ENCODE measurements at places on chromosomes 16 and 17.

DNA sequence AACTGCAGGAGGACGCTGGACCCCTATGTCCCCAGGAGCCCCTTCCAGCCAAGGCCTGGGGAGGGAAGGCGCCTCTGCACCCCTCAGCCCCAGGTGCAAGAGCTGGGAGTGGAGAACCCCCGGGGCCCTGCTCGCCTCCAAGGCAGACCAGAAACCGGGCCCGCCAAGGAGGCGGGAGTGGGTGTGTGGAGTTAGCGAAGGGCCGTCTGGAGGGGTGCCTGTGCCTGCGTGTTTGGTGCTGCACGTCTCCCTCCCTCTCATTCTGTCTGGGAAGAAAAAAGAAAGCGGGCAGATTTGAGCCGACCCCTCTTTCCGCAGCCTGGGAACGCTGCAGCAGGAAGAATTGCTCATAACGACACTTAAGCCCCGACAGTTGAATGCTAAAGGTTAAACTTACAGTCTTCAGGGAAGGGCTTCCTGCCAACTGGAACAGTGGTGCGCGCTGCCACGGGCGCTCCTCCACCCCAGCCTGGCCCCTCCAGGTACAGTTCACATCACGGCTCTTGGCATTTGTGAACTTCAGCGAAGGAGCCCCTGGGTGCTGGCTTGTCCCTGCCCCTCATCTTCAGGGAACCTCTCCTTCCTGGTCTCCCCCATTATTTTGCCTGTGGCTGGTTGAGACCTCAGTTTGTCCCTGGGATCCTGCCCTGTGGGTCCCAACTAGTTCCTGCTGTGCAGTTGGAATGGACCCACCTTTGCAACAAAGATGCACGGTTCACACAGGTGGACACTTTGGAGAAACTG, 19.2 kb upstream of the ZFHX3 start:
- DNase-seq: no peak

DNA sequence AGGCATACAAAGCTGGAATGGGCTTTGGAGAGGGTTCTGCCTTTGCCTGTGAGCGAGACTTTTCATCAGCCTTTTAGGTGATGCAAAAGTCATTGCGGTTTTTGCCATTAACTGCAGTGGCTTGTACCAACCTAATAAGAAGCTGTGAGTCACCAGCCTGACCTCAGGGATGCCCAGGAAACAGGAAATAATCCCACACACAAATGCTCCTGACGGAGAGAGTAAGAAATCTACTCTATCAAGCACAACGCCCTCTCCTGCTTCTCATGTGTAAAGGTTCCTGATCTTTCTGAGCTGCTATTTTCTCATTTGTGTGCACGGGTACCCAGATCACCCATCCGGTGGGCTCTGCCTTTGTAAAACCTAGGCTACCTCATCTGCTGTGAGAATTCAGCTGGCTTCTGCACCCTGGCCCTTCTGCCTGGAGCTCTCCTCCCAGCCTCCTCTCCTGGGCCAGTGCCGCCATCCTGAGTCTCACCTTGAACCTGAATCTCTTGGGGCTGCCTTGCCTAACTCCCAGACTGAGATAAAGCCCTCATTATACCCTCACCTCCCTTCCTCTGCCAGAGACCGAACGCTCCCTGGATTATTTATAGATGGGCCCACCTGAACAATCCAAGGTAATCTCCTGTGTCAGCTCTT, 299.7 kb downstream of the C16orf95 start:
- no peak for DNase-seq

GRCh38 chr16:9625122-9625521, 533.7 kb downstream of the HAPSTR1 start:
- no peak for DNase-seq

DNA sequence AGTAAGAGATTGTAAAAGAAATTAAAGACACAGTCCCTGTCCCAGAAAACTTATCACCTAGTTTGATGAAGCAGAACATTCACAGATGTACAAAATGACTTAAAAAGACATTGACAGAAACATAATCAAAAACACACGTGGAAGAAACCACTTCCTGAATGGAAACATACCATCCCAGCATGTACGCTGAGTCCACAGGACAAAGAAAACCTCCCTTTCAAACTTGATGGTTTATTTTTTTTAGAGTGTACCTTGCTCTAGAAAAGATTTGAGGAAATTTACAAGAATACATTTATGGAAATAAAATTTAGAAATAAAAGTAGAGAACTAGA, 140.9 kb downstream of the PMP22 start:
- DNase-seq: no peak

DNA sequence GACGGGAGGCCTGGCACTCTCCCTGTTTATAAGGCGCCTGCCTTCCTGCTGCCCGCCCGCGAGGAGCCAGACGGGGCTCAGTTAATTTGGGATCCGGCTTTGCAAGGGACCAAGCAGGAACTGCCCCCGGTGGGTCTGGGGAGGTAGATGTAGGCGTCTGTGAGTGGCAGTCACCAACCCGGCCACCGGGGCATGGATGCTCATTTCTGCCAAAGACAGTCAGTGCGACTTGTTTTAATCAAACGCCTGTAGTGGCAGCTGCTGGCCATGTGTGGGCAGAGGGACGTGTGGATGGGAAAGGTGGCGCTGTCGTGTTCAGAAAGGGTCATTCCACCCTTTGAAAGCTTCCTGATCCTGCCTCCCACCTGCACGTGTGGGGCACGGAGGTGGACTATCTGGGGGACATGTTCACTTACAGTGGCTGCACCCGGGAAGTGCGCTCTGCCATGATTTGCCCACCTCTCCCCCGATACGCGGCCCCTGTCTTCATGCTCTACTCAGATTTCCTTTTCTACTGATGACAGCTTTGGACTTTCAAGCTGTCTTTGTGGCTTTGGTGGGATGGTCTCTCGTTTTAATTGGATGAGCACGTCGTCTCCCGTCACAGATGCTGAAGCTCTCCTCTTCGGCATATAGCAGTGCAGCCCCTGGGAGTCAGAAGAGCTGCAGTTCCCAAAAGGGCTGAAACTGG, 60.3 kb upstream of the CIBAR2 start:
- DNase-seq: no peak

DNA sequence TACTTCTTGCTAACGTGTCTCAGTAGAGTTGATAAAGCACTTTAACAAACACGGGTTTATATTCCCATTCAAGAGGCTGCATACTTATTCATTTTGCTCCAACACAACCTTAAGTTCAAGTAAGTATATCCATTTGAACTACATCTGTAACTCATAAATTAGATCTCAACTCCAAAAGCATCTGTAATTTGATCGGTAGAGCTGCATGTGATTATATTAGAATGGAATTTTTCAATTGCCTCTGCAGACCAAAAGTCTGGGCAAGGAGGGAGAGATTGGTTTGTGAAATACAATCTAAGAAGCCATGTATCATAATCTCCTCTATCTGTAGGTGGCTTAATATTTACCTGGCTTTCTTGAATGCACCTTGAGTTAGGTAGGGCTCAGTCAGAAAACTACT, 371.0 kb downstream of the RBFOX1 start:
- no peak for DNase-seq

DNA sequence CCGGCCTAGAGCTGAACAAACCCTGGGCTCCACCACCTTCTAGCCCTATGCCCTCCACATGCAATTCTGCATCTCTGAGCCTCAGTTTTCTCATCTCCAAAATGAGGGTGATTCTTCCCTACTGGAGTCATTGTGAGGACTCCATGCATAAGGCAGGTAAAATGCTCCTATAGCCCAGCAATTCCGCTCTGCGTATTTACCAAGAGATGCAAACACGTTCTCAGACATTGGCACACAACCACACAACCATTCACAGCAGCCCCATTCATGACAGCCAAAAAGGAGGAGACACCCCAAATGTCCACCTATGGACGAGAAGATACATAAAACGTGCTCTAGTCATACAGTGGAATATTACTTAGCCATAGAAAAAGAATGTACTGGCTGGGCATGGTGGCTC, 3.9 kb upstream of the CASKIN1 start:
- DNase-seq: no peak

- DNase-seq: no peak
Measured at GRCh38 chr17:39277110-39277509, 51.4 kb upstream of the STAC2 start.

DNA sequence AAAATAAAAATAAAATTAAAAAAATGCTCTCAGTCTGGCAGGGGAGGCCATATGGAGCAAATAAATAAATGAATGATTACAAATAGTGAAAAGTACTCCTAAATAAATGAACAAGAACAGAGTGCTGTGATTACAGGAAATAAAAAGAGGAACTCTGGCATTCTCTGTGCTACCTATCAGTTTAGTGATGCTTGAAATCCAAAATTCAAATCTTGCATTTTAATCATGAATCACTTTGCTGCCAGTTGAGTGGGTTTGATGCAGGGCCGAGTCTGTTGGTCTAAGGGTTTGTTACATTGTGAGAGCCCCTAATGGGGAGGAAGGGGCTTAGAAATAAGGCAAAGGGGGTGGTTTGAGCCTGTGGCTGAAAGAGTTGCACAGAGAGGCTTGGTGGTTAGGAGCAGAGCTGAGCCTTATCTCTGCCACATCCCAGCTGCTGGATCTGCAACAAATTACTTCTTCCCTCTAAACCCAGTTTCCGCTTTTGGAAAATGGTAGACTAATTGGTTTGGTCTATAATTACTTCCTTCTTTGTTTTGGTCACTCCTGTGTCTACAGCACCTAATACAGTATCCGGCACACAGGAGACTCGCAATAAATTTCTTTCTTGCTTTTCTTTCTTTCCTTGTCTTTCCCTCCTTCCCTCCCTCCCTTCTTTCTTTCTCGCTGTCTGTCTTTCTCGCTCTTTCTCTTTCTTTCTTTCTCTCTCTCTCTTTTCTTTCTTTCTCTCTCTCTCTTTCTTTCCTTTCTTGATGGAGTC, 6.3 kb upstream of the ABCC1 start:
- DNase-seq: no peak

DNA sequence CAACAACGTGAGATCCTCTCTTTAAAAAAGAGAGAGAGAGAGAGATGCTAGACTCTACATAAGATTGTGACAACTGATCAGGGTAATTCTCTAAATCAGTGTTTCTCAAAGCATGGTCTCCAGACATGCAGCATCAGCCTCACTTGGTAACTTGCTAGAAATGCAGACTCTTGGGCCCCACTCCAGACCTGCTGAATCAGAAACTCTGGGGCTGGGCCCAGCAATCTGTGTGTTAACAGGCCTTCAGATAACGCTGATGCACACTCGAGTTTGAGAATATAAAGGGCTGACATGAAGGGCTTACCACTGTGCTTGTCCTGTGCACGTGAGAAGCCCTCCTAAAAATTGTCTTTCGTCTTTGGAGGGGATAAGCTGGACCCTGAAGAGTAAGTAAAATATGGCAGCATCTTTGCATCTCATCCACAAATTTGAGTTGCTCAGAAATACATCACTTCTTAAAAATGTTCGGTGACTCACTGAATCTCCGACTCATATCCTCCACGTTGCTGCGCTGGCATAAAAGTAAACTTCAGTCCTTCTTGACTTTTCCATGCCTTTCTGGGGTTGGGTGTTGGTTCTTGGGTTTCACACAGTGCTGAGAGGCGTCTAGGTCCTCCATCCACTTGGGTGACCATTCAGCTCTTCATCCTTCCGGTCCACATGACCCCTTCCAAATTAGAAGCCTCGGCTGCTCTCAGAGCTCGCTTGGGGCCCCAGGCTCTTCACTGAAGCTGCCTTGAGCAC, 26.1 kb upstream of the KDM8 start:
- no peak for DNase-seq

- DNase-seq: no peak
Measured at GRCh38 chr17:303168-303567, 49.4 kb downstream of the RPH3AL start.

- no peak for DNase-seq
Measured at GRCh38 chr16:85872734-85873133, 26.2 kb upstream of the IRF8 start.

DNA sequence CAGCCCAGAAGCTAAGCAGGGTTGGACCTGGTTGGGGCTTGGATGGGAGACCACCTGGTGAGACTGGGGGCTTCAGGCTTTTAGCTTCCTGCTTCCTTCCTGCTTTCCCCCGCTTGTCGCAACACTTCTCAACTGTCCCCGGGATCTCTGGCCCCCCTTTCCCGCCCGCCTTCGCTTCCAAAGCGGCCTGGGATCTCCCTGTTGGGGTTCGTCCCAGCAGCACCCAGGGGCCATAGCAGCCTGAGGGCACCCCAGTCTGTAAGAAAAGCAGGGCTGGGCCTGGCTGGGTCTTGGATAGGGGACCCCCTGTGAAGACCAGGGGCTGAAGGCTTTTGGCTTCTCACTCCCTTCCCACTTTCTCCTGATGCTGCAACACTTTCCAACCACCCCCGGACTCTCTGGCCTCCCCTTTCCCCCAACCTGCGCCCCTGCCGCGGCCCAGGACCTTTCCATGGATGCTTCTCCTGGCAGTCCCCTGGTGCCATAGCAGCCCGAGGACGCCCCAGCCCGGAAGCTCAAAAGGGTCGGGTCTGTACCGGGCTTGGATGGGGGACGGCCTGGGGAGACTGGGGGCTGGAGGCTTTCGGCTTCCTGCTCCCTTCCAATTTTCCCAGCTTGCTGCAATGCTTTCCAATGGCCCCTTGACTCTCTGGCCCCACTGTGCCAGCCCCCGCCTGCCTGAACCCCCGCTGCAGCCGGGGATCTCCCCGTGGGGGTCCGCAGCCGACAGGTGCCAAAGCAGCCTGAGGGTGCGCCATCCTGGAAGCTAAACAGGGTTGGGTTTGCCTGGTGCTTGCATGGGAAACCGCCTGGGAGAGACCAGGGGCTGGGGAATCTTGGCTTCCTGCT, 2276.2 kb downstream of the TP53TG3F start:
- no peak for DNase-seq

GRCh38 chr16:12016291-12016947, 39.9 kb downstream of the SNX29 start:
- DNase-seq: no peak

- no peak for DNase-seq
Measured at GRCh38 chr17:57524839-57525568, 220.1 kb downstream of the CCDC182 start.

DNA sequence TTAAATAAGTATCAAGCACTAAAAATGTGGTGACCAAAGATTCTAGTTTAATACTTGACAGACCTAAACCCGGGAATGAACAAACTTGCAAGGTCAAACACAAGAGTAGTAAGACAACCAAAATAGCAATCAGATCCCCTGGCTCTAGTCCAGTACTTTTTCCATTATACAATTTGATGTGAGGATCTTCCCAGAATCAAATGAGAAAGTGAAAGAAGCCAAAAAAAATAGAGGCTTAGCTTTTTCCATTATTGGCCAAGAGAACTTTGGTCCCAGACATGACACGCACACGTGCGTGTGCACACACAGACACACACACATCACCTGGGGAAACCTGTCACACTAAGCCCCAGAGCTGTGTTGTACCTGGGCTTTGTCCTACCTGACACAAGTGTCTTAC, 300.6 kb upstream of the CDH5 start:
- DNase-seq: no peak

- no peak for DNase-seq
Measured at GRCh38 chr17:64147110-64148016, 17.4 kb upstream of the ERN1 start.

GRCh38 chr17:40309949-40310510, 1.1 kb downstream of the RARA start:
- no peak for DNase-seq

GRCh38 chr17:64177311-64178010, 47.5 kb upstream of the ERN1 start:
- no peak for DNase-seq

- DNase-seq: no peak
Measured at GRCh38 chr17:54239291-54239690, 416.6 kb downstream of the KIF2B start.
